ENCODE measurements at places on chromosomes 1 and 21.

- no peaks in the 10 kb centered on the region for H3K27me3 ChIP-seq
- DNase-seq = no peak
- no peaks in the 10 kb centered on the region for H3K4me1 ChIP-seq
- H3K36me3 ChIP-seq = peaks cover 3% of the 10 kb centered on the region
These were observed 2.2 kb upstream of the VPS45 start for GRCh38 chr1:150065184-150065871.

DNA sequence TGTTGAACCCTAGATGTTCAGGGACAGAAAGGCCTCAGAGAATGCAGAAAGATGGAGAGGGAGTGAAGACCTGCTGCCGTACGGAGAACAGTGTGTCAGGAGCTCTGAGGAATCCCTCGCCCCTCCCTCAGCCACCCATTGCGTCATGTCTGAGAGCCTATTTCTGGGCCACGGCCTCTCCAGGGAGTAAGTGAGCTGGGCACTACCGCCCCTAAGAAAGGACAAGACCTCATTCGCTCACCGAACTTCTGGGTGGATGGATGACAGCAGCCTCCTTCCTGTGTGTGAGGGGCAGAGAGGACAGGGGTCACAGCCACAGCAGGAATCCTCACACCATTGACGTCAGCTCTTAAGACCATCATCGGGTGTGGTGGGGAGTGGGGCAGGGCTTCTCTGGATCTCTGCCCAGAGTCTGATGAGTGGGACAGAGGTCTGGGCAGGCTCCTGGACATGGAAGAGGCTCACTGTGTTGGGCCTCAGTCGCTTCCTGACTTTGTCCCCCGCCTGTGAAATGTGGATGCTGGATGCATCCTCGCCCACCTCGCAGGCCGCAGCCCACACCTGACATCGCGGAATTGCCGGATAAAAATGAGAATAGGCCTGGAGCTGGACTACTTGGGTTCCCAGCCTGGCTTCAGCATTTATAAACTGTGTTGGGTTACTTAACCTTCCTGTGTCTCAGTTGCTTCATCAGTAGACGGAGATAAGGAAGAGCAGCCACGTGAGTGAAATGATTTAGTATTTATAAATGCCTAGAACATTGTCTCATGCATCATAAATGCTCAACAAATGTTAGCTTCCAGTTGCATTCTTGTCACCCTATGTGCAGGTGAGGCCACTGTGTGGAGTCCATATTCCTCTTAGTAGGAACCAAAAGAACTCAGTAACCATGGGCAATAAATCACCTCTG, 238.6 kb downstream of the TRABD2B start:
- no peaks in the 10 kb centered on the region for H3K4me1 ChIP-seq
- no peak overlapping the region for H3K27ac ChIP-seq
- no peaks in the 10 kb centered on the region for H3K27me3 ChIP-seq
- H3K4me3 ChIP-seq = no peak overlapping the region
- DNase-seq = peak; percentile 17

DNA sequence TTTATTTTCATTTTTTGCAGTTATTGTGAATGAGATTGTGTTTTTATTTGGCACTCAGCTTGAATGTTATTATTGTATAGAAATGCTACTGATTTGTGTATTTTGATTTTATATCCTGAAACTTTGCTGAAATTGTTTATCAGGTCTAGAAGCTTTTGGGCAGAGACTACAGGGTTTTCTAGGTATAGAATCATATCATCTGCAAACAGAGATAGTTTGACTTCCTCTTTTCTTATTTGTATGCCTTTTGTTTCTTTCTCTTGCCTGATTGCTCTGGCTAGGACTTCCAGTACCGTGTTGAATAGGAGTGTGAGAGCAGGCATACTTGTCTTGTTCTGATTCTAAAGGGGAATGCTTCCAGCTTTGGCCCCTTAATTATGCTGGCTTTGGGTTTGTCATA, 27.3 kb downstream of the ZNF691 start:
- DNase-seq = no peak
- H3K27ac ChIP-seq = no peak overlapping the region
- H3K36me3 ChIP-seq = no peaks in the 10 kb centered on the region

GRCh38 chr1:212591922-212592321, 16.6 kb upstream of the ATF3 start:
- no peaks in the 10 kb centered on the region for H3K27me3 ChIP-seq
- no peaks in the 10 kb centered on the region for H3K36me3 ChIP-seq
- no peaks in the 10 kb centered on the region for H3K4me1 ChIP-seq
- no peak for DNase-seq
- H3K27ac ChIP-seq = no peak overlapping the region
- no peak overlapping the region for H3K4me3 ChIP-seq

DNA sequence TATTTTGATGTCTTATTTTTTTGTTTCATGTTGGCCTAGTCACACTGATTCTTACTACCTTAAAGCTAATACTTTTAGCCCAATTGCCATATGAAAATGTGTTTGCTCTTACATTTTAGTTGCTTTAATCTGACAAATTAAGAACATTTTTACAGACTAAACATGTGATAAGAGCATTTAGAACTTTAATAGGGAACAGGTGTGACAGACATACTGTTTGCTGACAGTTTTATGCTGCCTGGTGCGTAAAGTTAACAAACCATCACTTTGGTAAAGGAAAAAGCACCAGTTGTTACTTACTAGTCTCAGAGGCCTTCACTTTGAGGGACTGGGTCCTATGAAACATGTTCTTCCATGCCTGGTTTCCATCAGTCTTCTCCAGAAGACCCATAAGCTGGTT, 14.7 kb downstream of the CMPK1 start:
- no peaks in the 10 kb centered on the region for H3K4me1 ChIP-seq
- H3K27ac ChIP-seq = no peak overlapping the region
- no peak overlapping the region for H3K4me3 ChIP-seq
- H3K27me3 ChIP-seq = no peaks in the 10 kb centered on the region
- DNase-seq = no peak

- H3K27me3 ChIP-seq = no peaks in the 10 kb centered on the region
- H3K27ac ChIP-seq = no peak overlapping the region
- H3K4me1 ChIP-seq = no peaks in the 10 kb centered on the region
- H3K4me3 ChIP-seq = no peak overlapping the region
- DNase-seq = no peak
- no peaks in the 10 kb centered on the region for H3K36me3 ChIP-seq
These were observed 157.9 kb downstream of the DHRS3 start for GRCh38 chr1:12460121-12460520.

DNA sequence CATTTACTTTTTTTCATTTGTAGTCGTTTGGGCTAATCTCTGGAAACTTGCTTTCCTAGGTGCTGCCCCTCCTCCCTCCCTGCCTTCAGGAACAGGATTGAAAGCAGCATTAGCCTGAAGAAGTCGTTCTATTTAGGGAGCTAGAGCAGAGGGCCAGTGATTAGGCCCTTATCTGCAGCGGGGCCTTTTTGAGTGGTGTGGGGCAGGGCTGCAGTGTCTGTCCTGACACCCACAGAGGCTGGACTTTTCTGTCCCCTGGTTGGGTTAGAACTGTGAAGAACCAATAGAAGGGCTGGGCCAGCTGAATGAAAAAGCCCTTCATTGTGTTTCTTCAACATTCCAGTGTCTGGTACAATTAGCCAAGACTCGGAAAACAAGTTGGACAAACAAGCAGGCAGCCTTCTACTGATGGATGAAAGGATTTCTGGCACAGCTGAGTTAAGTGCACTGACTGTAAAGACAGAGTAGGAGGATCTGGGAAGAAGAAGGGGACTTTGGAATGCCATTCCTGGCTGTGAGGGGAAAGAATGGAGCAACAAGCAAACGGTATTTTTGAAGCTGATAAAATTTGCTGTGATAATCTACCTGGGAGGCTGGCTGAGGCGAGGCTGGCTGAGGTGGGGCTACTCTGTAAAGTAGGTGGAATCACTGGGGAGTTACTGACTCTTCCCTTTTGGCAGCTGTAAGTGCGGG, 9.7 kb downstream of the MACF1 start:
- H3K4me1 ChIP-seq = peaks cover 20% of the 10 kb centered on the region
- no peak overlapping the region for H3K27ac ChIP-seq
- no peaks in the 10 kb centered on the region for H3K27me3 ChIP-seq
- no peak for DNase-seq

- no peak for DNase-seq
- no peaks in the 10 kb centered on the region for H3K36me3 ChIP-seq
- no peaks in the 10 kb centered on the region for H3K4me1 ChIP-seq
- H3K27ac ChIP-seq = no peak overlapping the region
- no peaks in the 10 kb centered on the region for H3K27me3 ChIP-seq
- H3K4me3 ChIP-seq = no peak overlapping the region
These were observed 33.4 kb downstream of the LRRC53 start for GRCh38 chr1:74478979-74479378.

Measured in H9 (cell line).